Stimulated activated CD4-positive, alpha-beta T cell treated with anti-CD3 and anti-CD28 coated beads, Interleukin-1b, Interleukin-23, amount 100 ng/mL, for 24 hours (primary cell): ENCODE measurements at places on chromosomes 4 and X.

- DNase-seq: no peak
Measured at GRCh38 chrX:9418262-9418661, 46.6 kb upstream of the TBL1X start.

DNA sequence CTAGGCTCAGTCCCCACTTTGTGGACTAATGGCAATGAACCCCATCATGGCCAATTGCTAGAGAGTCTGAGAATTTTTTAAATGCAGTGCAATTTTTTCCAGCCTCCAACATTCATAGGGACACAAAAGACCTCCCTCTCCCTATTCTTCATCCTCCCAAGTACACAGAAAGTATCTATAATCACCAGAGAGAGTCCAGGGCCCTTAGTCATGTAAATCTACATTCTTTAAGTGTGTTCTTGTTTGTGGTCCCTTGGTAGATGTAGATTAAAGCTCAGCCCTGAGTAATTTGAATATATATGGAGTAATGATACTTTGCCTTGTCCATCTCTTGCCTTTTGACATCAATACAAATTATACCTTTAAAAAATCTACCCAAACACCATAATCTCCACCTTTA lies 51.3 kb upstream of the ATXN3L start:
- DNase-seq: no peak

GRCh38 chr4:128837679-128838078 lies 28.2 kb downstream of the JADE1 start:
- no peak for DNase-seq

GRCh38 chr4:15436513-15436912 lies 8.7 kb downstream of the C1QTNF7 start:
- no peak for DNase-seq

DNA sequence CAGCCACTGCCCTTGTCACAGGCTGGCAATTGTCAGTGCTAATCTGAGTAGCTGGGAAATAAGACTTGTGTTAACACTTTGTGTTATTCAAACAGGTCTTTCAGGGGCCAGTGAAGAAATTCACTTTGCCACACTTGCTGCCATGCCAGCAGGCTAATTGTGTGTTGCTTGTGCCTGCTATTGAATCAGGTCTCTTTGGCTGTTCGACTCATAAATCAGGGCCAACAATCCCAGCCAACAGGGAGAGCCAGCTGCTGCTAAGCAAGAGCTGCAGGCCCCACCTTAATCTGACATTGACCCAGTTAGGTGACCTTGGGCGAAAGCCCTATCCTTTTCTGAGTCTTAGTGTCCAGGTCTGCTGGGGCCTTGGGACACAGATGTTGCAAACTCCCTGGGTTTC lies 28.1 kb upstream of the MAMLD1 start:
- no peak for DNase-seq

- DNase-seq: no peak
Measured at GRCh38 chr4:54276641-54277430, 47.7 kb downstream of the PDGFRA start.

GRCh38 chr4:57418133-57418532 lies 307.9 kb upstream of the IGFBP7 start:
- no peak for DNase-seq

GRCh38 chr4:169202145-169202699 lies 68.5 kb downstream of the SH3RF1 start:
- no peak for DNase-seq

DNA sequence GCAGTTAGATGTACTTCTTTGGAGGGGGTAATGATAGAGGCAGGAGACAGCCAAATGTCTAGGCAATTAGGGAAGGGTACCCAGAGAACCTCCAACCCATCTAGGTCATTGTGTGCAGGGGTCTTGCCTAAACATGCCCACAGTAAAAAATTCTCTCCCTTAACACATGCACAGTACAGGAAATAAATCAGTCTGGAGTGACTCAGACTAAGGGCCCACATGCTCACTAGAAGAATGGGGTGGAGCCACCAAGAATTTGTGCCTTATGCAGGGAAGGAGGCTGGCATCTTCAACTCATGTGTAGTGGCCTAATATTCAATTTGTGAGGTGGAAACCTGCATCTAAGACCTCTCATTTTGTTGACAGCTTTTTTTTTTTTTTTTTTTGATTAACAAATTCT lies 945.3 kb upstream of the GRIA3 start:
- DNase-seq: no peak

DNA sequence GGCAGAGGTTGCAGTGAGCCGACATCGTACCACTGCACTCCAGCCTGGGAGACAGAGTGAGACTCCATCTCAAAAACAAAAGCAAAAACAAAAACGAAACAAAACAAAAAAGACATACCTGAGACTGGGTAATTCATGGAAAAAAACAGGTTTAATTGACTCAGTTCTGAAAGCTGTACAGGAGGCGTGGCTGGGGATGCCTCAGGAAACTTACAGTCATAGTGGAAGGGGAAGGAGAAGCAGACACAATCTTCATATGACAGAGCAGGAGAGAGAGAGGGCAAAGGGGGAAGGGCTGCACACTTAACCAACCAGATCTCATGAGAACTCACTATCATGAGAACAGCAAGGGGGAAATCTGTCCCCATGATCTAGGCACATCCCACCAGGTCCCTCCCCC lies 229.5 kb downstream of the STK32B start:
- DNase-seq: no peak
